ENCODE measurements at places on chromosomes 3 and 15. TPM values are rescaled to one million over a fixed set of nuclear protein-coding genes. Genes with fewer than 3 reads are reported as not detected.
A peak's percentile ranks its signal among the peaks of the same experiment; 100 is the strongest.

DNA sequence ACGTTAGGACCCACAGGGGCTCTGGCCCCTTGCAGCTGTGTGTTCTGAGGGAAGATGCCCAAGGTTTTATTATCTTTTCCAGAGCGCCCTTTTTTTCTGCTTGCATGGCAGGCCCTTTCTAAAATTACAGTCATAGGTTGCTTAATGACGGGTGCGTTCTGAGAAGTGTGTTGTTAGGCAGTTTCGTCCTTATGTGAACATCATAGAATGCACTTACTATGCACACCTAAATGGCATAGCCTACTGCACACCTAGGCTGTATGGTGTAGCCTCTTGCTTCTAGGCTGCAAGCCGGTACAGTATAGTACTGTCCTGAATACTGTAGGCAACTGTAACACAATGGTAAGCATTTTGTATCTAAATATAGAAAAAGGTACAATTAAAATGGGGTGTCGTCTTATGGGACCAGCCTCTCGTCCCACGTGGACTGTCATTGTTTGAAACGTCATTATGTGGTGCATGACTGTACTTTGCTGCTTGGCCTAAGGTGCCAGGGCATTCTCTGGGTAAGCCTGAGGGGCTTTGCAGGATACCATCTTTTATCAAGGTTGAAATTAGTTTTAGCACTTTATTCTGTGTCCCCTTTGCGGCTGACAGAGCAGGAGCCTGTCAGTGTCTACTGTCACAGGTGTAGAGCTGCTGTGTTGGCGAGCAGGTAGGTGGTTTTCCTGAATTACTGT lies 10.9 kb downstream of the KLF13 start:
- DNase-seq = no peak

GRCh38 chr3:159634483-159634882 lies 354.2 kb upstream of the IL12A start:
- DNase-seq = no peak

DNA sequence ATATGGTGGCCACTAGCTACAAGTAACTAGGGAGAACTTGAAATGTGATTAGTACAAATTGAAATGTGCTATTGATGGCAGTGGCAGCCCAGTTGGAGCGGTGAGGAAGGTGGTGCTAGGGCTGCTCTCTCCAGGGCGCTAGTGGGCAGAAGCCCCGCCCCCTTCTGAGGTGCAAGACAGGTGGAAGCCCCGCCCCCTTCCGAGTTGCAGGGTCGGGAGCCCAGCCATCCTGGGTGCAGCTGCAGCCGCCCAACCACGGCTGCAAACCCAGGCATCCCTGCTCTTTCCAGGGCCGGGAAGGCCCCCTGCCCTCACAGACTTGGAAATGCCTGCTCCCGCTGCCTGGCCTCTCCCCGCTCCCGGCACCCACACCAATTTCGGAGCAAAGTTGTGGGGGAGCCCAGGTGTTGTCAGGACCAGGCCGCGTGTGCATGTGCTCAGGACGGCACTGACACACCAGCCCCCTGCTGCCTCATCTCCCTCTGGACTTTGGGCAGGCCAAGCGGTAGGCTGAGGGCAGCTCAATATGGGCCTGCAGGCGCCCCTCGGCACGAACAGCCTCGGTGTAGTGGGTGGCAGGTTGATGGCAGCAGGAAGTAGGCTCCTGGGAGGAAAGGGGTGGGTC lies 10.0 kb downstream of the ATR start:
- DNase-seq = no peak

DNA sequence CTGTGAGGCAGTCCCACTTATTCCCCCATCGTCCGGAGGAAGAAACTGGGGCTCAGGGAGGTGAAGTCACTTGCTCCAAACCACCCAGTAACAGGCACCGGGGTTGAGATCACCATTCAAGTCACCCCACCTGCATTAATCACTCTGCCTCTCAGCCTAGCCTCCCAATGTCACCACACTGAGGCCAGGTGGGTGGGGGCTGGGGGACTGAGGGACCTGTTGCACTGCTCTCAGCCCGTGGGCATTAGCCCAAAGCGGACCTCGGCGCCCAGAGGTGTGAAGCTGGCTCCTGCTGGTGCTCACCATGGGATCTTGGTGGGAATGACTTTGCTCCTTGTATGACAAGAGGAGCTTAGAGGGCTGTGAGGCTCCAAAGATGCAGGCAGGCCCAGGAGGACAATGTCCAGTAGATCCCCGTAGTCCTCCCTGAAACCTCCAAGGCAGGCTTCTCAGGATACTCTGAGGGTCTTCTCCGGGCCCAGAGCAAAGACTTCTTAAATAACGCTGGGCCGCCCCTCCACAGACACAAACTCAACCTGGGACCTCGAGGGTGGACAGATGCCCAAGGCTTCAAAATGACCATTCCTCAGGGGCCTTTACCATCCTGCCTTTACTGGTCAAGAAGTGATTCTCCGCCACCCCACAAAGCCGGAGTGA lies 1.7 kb downstream of the NT5DC2 start:
- DNase-seq = no peak

- no peak for DNase-seq
Observed at GRCh38 chr3:30658328-30659052, 52.1 kb downstream of the TGFBR2 start.

Gene TGM4
- not detected for total RNA-seq

Gene CASR
- total RNA-seq = not detected

DNA sequence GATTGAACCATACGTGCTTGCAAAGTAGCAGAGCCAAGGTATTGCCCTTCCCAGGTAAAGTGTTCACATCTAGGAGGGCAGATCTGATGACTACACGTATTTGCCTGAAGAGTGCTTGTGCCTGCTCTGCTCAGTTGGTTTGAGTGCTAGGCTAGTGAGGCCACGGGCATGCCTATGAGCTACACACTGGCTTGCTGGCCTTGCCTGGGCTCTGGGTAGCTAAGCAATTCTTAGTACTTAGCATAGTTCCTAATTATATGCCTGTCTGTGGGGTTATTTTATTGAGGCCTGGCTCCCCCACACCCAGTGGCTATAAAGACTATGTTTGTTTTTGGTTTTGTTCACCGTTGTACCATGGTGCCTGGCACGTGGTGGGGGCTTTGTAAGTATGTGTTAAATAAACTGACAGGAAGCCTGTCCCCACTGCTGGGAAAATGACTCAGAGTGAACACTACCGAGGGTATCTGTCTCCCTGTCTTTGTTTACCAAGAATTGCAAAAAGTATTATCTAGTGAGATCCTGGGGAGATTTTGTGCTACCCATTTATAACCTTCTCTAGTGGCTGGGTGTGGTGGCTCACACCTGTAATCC lies 72.1 kb upstream of the ETV5 start:
- no peak for DNase-seq

DNA sequence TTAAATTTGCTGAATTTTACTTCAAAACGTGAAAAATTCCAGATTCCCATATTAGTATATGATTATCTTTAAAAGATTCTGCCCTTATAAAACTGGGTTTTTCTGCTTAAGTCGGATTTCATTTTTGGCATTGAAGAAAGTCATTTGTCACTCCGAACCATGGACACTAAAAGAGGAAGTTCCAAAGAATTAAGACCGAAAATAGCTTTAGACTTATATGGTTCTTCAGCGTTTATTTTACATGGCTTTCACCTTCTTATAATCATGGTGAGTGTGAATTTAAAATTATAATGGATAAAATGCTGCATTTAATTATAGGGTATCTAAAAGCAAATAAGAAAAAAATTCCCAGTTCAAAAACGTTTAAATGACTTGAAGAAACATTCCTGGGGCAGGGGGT lies 1.0 kb downstream of the C3orf38 start:
- DNase-seq = no peak

DNA sequence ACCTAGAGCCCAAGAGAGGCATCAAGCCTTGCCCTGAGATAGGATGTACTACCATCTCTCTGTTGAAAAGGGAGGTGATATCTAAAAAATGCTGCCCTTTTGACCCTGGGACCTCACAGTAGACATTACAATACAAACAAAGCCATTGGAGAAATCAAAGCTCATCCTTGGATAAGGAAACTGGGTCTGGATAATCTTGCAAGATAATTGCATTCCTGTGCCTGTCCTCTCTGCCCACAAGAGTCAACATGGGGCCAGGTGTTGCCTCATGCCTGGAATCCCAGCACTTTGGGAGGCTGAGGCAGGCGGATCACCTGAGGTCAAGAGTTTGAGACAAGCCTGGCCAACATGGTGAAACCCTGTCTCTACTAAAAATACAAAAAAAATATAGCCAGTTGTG lies 57.3 kb upstream of the DLG1 start:
- DNase-seq = no peak

DNA sequence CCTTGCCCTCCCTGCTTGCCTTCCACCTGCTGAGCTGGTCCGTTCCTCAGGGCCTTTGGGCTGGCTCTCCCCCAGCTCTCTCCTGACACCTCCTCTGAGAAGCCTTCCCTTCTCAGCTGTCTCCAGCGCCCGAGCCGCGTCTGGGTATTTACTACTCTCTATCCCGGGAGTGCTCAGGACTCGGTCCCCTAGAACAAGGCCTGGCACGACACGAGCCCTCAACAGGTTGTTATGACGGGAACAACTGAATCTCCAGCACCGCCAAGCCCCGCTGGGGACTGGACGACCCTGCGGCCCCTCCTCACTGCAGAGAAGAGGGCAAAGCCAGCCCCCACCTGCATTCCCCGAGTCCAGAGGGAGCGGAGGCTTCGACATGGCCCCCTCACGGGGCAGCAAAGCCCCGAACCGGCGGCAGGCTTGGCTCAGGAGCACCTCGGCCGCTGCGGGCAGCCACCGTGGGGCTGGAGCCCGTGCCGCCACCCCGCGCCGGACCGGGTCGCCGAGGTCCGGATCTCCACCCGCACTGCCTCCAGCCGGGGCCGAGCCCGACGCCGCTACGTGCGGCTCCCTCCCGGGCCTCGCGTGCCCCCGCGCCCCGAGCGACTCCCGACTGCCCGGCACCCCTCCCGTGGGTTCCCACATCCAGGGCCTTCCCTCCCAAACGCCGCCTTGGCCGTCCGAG lies 792 bp downstream of the TPRA1 start:
- DNase-seq = no peak

- DNase-seq = no peak
Observed at GRCh38 chr15:91520850-91521249, 332.7 kb upstream of the SLCO3A1 start.

- peak; percentile 72 for DNase-seq
Observed at GRCh38 chr3:111763968-111764367, 95.1 kb upstream of the PHLDB2 start.

DNA sequence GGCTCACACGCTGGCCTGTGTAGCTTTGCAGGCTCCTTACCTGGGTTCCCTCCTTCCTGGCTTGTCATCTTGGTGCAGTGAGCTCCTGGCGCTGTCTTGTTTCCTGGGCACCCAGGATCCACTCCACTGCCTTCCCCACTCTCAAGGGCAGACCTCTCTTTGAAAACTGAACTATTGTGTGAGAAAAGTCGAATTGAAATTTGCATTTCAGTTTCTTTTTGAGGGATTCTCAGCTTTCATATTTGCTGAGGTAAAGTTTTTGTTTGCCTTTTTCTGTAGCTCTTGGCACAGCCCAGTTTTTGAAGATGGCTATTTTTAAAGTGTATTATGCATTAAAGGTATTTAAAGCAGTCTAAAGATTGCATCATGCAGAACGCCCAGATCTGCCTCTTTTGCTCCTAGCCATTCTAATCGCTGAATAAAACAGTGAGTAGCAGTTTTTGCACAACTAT lies 70.1 kb downstream of the CCK start:
- no peak for DNase-seq

DNA sequence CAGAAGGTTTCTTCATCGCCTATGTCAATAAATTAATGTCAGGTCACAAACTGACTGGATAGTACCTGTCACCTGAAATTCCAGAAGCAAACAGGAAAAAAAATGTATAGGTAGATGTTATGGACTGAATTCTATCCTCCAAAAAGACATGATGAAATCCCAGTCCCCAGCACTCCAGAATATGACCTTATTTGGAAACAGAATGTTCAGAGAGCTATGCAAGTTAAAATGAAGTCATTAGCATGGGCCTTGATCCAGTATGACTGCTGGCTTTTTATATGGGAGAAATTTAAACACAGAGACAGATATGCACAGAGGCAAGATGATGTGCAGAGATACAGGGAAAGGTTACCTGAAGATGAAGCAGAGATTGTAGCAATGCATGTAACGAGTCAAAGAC lies 953.4 kb downstream of the ZPLD1 start:
- no peak for DNase-seq

Gene ITGA11
- total RNA-seq = 1.6 TPM

DNA sequence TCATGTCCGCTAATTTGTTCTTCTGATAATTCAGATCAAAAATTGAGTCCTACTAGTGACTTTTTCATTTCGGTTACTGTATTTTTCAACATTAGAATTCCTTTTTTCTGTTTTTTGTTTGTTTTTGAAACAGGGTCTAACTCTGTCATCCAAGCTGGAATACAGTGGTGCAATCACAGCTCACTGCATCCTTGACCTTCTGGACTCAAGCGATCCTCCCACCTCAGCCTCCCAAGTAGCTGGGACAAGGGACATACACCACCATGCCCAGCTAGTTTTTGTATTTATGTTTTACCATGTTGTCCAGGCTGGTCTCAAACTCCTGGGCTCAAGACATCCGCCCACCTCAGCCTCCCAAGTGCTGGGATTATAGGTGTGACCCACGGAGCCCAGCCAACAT lies 8.0 kb upstream of the INO80 start:
- DNase-seq = no peak

Gene CNTN4
- total RNA-seq = 0.14 TPM

- no peak for DNase-seq
Observed at GRCh38 chr15:81189583-81190283, 6.9 kb upstream of the IL16 start.

Gene MOBP
- not detected for total RNA-seq

DNA sequence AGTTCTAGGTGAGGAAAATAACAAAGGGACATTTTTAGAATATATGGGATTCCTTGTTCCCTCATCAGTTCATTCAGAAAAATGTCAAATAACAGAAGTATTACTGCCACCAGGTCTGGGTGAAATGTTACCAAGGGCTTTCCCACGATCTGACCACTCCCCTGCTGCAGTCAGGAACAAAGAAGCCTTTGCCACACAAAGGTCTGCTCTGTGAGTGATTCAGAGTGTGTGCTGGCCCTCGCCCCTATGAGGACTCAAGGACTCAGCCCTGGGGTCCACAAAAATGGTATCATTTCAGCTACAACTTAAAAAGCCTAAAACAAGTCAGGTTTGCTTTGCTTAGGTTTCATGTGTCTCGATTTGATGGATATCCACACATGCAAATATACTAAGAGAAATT lies 5.0 kb downstream of the MKRN3 start:
- DNase-seq = no peak

GRCh38 chr3:14797731-14798130 lies 21.0 kb upstream of the FGD5 start:
- no peak for DNase-seq

- no peak for DNase-seq
Observed at GRCh38 chr3:72753495-72753894, 94.8 kb downstream of the SHQ1 start.
